Mononuclear cell (primary cell): ENCODE measurements at places on chromosomes 7 and 10. TPM values are rescaled to one million over a fixed set of nuclear protein-coding genes. Genes with fewer than 3 reads are reported as not detected.

Gene RELN
- under 0.01 TPM for total RNA-seq

Gene AKR1D1
- not detected for total RNA-seq

Gene EGFR
- total RNA-seq = 0.10 TPM

Gene RET
- 0.63 TPM for total RNA-seq

Gene RBM20
- total RNA-seq = 1.0 TPM

Gene PNLIPRP2
- total RNA-seq = not detected

Gene PLAC9
- not detected for total RNA-seq

Gene MDH2
- 28.2 TPM for total RNA-seq

Gene CTAGE4
- total RNA-seq = 2.0 TPM

Gene PLPP4
- not detected for total RNA-seq

Gene MYH16
- total RNA-seq = not detected

Gene SPDYE16
- total RNA-seq = 0.10 TPM

Gene ANKRD22
- total RNA-seq = 0.31 TPM

Gene RBP3
- not detected for total RNA-seq

Gene COL26A1
- total RNA-seq = 0.21 TPM

Gene OR2A7
- 3.6 TPM for total RNA-seq

Gene ZSCAN25
- 28.8 TPM for total RNA-seq

Gene HHEX
- total RNA-seq = 30.3 TPM

Gene GPR15LG
- not detected for total RNA-seq

Gene CDNF
- 1.0 TPM for total RNA-seq

Gene SPRN
- under 0.01 TPM for total RNA-seq

Gene NOS3
- 2.1 TPM for total RNA-seq

Gene LRRC18
- total RNA-seq = not detected

Gene MYL7
- not detected for total RNA-seq
